Activated gamma-delta T cell treated with Interleukin-2 at 50 U/mL for 16 hours (primary cell): ENCODE measurements at places on chromosomes 2 and 18.
A peak's percentile ranks its signal among the peaks of the same experiment; 100 is the strongest.

DNA sequence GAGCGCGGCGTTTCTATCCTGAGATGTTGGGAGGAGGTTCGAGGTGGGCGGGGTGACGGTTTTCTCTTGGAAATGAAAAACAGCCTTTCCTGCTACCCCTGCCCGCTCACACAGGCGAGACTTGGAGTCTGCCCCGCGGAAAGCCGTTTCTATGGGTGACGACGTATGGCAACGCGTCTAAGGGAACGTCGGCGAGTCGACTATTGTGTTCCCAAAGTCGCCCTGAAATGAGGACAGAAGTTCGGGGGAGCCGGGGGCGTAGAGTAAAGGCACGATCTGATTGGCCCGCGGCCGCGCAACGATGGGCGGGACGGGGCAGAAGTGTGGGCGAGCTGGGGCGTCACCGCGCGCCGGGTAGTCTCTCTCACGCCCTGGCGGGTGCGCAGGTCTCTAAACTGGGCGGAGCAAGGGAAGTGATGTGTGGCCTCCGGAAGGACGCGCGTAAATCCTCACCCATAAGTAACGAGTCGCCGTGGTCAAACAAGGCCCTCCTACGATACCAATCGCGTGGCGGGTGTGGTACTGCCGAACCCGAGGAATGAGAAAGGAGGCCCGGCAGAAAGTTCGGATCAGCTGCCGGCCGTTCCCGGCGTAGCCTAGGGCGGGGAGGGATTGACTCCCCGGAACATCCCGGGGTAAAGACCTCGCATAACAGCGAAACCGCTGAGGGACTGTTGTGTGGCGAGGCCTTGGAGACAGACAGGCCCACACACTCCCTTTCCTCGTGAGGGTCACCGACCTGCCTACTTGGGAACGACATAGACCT is 89.6 kb downstream of the FAM161A start:
- DNase-seq = peak; percentile 91

DNA sequence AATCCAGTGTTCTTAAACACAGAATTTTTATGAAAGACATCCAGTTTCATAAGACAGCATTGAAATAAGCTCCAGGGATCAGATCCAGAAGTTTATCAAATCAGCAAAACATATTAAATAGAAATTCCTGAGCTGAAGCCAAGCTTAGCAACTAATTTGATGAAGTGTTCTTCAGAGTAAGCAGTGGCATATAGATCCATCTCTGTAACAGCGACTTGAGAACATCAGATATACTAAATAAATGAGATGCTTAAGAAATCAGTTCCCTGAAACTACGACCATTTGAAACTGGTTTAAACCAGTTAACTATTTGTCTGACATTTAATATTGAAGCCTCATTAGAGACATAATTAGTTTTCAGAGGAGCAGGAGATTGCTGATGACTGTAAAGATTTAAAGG is 34.1 kb downstream of the PPP1R1C start:
- no peak for DNase-seq

DNA sequence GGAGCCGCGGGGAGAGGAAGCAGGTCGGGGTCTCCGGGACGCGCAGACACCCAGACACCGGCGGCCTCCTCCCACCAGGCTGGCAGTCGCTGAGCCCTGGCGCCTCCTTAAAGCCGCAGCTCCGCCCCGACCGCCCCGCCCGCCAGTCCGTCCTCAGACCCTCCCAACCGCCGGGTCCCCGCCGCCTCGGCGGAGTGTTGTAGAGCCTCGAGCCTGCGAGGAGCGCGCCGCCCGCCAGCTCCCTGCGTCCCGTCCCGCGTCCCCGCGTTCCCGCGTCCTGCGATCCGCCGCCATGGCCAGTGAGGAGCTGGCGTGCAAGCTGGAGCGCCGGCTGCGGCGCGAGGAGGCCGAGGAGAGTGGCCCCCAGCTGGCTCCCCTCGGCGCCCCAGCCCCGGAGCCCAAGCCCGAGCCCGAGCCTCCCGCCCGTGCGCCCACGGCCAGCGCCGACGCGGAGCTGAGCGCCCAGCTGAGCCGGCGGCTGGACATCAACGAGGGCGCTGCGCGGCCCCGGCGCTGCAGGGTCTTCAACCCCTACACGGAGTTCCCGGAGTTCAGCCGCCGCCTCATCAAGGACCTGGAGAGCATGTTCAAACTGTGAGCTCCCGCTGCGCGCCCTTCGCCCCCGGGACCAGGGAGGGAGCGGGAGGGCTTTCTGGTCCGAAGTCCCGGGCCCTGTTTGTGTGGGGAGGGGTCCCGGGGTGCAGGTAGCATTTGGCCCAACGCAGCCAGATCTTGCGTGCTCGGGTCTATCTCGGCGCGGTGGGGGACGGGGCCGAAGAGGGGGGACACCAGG is at the start of gene EFHD1:
Gene EFHD1, plus strand, starts transcription at position 192 of the 793 bp plus-strand sequence. Its CDS starts 101 bp downstream, at position 293.
- DNase-seq = peak; percentile 39

GRCh38 chr18:5720132-5720531 is 175.2 kb downstream of the TMEM200C start:
- DNase-seq = no peak

DNA sequence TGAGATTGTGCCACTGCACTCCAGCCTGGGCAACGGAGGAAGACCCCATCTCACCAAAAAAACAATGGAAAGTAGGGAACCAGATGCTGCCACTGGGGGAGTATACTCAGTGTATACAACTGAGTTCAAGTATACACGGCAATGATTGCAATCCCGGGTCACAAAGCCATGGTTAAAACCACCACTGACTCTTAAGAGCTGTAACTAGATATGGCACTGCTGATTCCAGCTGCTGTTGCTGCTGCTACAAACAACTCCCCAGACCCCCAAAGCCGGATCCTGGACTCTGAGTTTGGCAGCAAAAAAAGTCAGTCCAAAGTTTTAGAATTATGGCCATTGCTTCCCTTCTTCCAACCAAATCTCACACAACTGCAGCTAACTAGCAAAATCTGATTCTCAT is 43.7 kb upstream of the COX7A2L start:
- DNase-seq = no peak

- no peak for DNase-seq
Measured at GRCh38 chr2:238053191-238053776, 7.5 kb upstream of the SCLY start.

DNA sequence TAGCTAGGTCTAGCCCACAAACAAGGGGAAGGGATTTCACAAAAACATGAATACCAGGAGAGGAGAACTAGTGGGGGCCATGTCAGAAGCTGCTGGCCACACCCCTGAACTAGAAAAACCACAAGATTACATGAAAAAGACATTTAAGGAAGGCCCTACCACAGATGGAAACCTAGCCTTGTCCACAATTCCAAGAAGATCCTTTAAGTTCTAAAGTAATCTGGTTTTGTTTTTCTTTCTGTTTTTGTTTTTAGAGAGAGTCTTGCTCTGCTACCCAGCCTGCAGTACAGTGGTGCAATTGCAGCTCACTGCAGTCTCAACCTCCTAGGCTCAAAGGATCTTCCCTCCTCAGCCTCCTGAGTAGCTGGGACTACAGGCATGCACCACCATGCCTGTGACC is 34.2 kb upstream of the CAB39 start:
- DNase-seq = no peak

DNA sequence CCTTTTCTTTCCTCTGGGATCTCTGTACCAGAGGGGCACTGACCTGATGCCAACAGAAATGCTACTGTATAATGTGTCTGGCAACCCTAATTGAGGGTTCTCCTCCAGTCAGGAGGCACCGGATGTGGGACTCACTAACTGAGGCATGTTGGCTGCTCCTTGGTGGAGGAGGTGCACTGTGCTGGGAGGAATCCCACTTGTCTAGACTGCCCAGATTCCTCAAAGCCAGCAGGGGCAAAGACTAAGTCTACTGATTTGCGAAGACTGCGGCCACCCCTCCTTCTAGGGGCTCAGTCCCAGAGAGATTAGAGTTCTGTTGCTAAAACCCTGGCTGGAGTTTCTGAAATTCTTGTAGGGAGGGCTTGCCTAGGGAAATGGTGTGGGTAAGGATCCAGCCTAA is 1192.1 kb downstream of the DPP10 start:
- no peak for DNase-seq

GRCh38 chr2:168277276-168277675 is 29.9 kb upstream of the STK39 start:
- DNase-seq = no peak

DNA sequence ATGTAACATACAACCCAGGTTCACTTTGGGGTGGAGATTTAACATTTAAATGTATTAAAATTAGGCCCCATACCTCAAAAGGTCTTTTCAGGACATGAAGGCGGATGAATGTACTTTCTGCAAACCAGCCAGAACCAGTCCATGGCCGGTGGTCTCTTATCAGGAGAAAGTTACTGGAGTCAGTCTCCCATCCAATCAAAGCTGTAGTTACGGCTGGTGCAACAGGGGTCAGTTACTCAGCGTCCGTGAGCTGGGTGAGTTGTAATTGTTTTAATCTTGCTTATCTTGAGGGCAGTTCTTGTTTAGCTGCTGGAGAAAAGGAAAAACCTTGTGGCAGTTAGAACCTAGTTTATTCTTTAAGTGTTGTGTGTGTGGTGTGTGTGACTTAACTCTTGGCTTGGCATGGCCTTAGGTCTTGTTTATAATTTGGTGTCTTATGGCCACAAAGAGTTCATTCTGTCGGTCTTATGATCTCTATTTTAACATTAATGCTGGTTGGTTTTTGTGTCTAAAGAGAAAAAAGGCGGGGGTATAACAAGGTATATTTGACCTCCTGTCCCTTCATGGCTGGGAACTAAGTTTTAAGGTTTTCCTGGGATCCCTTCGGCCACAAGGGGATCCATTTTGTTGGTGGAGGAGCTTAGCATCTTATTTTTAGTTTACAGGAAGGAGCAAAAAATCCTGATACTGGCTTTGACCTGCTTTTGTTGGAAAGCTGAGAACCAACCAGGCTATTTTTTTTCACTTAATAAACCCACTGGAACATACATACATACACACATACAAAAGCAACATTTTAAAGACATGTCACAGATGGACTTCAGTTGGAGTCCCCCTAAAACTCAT is 143.5 kb upstream of the NCK2 start:
- DNase-seq = no peak

GRCh38 chr2:205858881-205859441 is 176.7 kb downstream of the NRP2 start:
- no peak for DNase-seq

DNA sequence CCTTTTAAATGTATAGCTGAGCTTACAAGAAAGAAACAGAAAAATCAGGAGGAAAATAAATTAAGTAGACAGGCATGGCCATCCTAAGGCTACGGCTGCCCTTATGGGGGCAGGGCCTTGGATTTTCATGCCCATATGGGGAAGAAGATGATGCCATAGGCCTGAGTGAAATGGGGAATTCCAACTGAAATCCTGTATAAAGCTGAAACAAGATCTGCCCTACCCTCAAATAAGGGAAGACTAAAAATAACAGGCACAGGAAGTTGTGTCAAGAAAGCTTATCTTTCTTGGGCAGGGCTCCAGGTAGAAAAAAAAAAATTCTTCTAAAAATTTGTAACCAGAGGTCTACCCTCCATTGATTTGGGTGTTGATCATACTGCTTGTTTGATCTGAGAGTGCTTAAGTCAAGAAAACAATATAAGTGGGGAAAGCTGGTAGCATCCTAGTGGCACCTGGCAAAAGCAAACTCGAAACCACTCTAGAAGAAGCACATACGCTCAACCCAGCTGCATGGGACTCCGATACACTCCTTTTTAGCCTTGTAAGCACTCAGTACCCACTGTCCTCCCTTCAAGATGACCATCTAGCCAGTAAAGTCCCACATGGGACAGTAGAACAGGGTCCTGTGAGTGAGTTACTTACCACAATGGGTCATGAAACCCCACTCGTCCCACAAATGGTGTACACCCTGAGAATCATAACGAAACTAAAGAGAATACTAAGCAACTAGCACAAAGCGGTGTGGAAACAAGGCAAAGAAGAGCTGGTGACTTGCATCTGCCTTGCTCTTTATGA is 22.3 kb downstream of the DNAH7 start:
- DNase-seq = no peak

- peak; percentile 42 for DNase-seq
Measured at GRCh38 chr2:219459460-219460311, 25.0 kb downstream of the SPEG start.

- DNase-seq = no peak
Measured at GRCh38 chr2:164388511-164388910, 232.8 kb downstream of the GRB14 start.

- DNase-seq = no peak
Measured at GRCh38 chr2:237430861-237431260, 16.9 kb upstream of the COL6A3 start.

DNA sequence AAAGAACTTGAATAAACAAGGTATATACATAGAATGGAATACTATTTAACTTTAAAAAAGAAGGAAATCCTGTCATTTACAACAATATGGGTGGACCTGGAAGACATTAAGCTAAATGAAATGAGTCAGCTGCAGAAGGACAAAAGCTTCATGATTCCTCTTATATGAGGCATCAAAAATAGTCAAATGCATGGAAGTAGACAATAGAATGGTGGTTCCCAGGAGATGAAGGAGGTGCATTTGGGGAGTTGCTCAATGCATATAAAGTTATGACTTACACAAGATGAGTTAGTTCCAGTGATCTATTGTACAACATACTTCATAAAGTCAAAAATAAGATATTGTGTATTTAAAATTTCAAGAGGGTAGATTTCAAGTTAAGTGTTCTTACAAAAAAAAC is 426.1 kb upstream of the UBE2E3 start:
- DNase-seq = no peak

GRCh38 chr2:83850071-83850725 is 608.9 kb downstream of the SUCLG1 start:
- no peak for DNase-seq

- DNase-seq = no peak
Measured at GRCh38 chr18:37252854-37253393, 312.7 kb downstream of the CELF4 start.

GRCh38 chr2:21251216-21251980 is 127.6 kb downstream of the TDRD15 start:
- DNase-seq = no peak

GRCh38 chr2:191862156-191862775 is 15.4 kb upstream of the CAVIN2 start:
- DNase-seq = no peak
